ENCODE measurements at places on chromosomes 1 and 21.
A peak's percentile ranks its signal among the peaks of the same experiment; 100 is the strongest.

- no peak for DNase-seq
Observed at GRCh38 chr21:38039841-38040240, 123.6 kb upstream of the KCNJ6 start.

GRCh38 chr1:6889875-6890480 lies 104.7 kb downstream of the CAMTA1 start:
- DNase-seq, result no peak

- DNase-seq, result no peak
Observed at GRCh38 chr1:22088331-22088730, 35.8 kb downstream of the CDC42 start.

DNA sequence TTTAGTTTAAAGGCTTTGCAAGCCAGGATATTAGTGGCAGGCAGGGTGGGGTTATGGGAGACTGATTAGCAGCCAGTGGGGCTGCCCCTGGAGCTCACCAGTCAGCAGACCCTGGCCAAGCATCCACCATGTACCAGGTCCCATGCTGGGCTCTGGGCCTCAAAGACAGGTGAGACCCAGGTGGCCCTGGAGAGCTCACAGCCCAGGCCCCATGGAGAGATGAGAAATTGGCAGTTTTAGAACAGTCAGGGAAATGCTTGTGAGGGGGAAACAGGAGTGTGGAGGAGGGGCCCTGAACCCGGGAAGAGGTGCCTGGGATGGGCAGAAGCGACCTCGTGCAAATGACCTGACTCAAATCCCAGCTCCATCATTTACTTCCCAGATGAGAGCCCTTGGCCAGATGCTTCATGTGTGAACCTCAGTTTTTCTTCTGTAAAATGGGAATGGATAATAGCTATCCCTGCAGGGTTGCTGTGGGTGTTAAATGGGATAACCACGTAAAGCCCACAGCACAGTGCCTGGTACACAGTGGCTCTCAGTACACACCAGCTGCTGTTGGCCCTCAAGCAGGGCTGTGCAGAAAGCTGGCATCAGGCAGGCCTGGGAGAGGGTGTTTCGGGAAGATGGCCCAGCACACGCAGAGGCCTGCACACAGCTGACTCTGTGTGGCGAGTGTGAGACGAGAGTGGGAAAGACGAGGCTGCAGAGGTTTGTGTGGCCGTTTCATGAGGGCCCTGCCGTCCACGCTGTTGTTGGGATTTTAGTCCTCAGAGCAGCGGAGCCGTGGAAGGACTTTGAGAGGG lies 518.5 kb downstream of the PTPRU start:
- no peak for DNase-seq

- no peak for DNase-seq
Observed at GRCh38 chr1:173050865-173051264, at the start of gene TNFSF18. TSS of gene TNFSF18 (minus strand) at chr1:173050941. CDS start at chr1:173050896, 45 bp downstream.

- no peak for DNase-seq
Observed at GRCh38 chr1:162275622-162276175, 101.0 kb downstream of the SPATA46 start.

- DNase-seq, result no peak
Observed at GRCh38 chr1:183586926-183587325, 3.3 kb downstream of the NCF2 start.

DNA sequence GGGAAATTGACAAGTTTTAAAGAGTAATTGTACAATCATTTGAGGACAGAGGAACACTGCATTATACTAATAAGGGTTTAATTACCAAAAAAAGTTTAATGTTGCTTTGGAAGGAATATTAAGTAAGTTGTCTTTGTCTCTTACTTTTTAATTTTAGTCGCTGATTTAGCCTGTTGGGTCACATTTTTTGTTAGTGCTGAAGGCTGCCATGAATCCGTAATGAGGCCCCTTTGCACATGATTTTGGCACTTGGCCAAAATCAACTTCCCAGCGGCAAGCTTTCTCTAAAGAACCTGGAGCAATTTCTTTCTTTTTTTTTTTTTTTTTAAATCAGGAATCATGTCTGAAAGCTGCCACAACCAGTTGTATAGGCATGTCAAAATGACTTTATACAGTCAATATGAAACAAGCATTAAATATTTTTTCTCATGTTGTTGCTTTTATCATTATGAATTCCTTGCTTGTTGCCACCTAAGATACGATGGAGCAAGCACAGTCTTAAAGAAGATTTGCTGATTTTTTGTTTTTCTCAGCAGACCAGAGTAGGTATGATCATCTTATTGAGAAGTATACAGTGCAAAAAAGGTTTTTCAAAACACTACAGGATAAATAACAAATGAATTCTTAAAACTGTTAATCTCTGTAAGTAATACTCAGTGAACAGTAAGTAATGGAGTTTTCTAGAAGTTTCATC lies 690.4 kb downstream of the USP25 start:
- DNase-seq, result no peak

DNA sequence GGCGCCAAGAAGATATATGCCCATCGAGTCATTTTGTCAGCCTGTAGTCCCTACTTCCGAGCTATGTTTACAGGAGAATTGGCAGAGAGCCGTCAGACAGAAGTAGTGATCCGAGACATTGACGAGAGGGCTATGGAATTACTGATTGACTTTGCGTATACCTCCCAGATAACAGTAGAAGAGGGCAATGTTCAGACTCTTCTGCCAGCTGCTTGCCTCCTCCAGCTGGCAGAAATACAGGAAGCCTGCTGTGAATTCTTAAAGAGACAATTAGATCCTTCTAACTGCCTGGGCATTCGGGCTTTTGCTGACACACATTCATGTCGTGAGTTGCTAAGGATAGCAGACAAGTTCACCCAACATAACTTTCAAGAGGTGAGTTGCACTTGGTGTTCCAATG lies 19.1 kb downstream of the KLHL20 start:
- no peak for DNase-seq

GRCh38 chr1:167431261-167431908 lies 86.9 kb downstream of the CD247 start:
- no peak for DNase-seq

- no peak for DNase-seq
Observed at GRCh38 chr21:15601390-15601789, 128.4 kb upstream of the USP25 start.

GRCh38 chr1:6782151-6782550 lies 3.1 kb upstream of the CAMTA1 start:
- no peak for DNase-seq

DNA sequence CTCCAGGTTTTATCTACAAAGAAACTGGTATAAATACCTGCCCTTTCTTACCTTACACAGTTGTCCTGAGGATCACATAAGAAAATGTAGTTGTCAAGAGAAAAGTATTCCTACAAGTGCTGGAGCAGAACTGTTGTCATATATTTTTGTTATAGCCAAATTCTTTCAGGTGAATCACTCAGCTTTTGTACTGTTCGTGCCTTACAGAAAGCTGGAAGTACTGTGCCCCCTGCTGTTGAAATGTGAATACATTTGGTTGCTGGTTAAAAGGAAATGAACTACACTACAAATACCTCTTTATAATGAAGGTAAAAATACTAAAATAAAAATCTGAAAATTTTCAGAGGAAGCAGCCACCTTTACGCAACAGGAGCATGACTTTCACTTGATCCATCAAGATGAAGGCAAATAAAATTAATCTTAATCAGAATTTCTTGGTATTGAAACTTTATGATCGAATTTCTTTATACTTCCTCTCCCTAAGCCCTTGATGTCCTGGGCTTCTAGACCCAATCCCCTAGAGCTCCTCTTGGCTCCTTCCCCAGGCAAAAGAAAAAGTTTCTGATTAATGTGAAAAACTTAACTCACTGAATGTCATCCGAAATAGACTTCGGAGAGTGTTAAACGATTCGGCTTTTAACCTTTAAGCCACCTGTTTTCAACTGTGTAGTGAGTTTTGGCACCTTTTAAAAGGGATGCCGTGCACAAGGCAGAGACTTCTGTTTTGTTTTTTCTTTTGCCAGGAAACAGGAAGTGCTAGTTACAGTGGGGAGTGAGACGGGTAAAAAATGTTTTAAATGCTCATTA lies 12.5 kb downstream of the CHML start:
- no peak for DNase-seq

GRCh38 chr1:207101720-207102119 lies 2.3 kb upstream of the C4BPA start:
- no peak for DNase-seq

DNA sequence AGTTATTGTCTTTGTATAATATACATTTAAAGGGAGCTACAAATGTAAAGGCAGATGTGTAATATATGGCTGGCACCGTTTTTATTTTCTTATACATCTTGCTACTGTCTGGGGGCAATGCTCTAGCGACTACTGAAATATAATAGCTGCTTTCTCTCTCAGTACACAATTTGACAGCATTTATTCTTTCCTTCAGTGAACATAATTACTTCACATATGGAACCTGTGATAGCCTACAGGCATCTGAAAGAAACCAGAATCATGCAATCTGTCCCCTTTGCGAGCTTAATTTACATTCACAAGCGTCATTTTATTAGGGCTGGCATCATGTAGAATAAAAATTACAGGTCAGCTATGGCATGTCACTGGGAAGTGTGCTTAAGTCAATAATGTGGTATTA lies 557.5 kb upstream of the PTBP2 start:
- DNase-seq, result no peak

DNA sequence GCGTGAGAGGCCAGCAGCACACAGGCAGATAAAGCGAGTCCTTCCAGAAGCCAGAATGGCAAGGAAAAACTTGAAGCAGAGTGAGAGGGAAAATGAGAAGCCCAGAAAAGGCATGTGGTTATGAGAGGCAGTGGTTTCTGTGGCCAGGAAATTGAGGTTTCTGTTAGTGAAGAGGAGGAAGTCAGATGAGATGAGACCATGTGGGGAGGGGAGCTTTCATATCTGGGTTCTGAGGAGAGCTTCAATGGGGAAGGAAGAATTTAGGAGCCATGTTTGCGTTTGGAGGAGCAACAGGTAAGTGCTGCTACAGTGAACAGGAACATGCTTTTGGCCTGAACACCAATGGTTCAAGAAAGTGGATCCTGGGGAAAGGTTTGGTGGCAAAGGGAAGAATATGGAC lies 6.1 kb upstream of the CD1A start:
- peak; percentile 4 for DNase-seq

DNA sequence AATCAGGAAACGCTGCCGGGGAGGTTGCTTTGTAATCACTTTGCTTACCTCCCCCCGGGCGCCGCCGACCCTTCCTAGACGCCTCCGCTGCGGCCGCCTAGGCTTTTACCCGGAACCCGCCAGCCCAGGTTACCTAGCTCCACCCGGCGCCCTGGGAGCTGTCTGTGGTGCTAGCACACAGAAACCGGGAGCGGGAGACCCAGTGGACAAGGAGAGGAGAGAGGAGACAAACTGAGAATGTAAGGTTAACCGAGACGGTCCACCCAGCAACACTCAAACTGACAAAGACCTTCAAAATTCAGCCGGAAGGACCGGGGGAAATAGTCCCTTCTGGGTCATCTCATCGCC lies 9.8 kb downstream of the BARHL2 start:
- DNase-seq, result no peak

DNA sequence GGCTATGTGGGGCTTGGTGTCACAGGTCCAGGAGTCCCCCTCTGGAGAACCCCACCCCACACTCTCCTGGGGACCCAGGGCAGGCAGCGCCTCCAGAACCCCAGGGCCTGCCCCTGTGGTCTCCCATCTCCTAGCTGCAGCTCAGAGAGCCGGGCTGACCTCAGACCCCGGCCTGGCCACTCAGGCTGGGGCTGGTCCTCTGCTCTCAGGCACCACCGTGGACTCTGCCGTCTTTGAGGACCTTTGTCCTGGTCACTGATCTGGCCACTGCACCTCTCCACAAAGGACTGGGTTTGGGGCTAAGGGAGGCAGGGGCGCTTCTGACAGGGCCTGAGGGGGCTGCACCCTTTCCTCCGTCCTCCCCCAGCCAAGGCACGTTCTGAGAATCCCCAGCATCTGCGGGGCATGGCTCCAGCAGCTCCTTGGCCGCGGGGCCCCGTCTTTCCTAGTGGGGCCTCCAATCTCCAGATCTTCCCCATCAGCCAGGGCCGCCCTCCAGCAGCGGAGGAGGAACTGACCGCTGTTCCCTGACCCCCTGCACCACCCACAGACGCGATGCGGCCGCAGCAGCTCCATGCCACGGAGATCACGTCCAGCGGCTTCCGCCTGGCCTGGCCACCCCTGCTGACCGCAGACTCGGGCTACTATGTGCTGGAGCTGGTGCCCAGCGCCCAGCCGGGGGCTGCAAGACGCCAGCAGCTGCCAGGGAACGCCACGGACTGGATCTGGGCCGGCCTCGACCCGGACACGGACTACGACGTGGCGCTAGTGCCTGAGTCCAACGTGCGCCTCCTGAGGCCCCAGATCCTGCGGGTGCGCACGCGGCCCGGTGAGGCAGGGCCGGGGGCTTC lies 3.3 kb downstream of the VWA1 start:
- no peak for DNase-seq

GRCh38 chr1:111234866-111235265 lies 7.4 kb downstream of the CHI3L2 start:
- DNase-seq, result no peak

DNA sequence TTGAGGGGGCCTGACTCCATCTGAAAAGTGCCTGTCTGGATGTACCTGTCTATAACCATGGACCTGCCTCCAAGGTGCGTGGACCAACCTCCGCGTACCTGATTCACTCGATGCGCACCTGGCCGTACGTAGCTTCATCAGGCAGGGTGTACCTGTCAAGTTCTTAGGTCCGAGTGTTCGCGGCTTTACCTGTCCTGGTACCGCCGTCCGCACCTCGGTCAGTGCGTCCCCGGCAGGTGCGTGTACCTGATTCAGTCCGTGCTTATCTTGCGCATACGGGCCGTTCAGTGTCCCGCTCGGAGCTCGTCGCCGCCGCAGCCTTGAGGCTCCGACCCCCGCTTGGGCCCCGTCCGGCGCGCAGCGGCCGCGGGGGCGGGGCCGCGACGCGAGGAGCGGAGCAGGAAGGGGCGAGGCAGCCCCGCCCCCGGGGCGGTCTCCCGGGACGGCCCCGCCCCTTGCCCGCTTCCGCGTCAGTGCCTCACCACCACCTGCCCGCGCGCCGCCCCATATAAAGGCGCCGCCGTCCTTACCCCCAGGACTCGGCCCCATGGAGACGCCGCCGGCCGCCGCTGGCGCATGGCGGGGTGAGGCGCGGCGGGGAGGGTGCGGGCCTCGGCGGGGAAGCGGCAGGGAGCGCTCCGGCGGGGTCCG lies at the start of gene ZC3H12A:
Gene ZC3H12A, plus strand, starts transcription at position 535 of the 651 bp plus-strand sequence. CDS start 917 bp downstream, outside the sequence.
- peak; percentile 84 for DNase-seq

- no peak for DNase-seq
Observed at GRCh38 chr1:31299365-31299764, 2.5 kb downstream of the ZCCHC17 start.

DNA sequence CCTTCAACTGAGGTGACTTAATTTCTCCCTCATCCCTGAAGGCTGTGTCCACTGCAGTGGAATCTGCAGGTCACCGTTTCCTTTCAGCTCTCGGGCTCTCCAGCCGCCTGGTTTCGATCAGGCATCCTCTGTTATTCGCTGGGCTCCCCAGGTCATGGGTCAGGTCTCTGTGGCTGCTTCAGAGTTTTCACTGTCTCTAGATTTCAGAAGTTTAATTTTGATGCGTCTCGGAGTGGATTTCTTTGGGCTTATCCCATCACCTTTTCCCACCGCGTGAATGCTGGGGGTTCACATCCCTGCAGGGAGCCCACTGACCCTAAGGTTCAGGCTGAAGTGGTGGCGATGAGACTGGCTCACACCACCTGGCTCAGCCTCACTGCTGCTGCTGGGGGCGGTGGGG lies 3.3 kb downstream of the ACTRT2 start:
- no peak for DNase-seq

Data from activated CD8-positive, alpha-beta memory T cell treated with anti-CD3 and anti-CD28 coated beads for 48 hours (primary cell).